Astrocyte of the spinal cord (primary cell): ENCODE measurements at places on chromosomes 7 and 10.

DNA sequence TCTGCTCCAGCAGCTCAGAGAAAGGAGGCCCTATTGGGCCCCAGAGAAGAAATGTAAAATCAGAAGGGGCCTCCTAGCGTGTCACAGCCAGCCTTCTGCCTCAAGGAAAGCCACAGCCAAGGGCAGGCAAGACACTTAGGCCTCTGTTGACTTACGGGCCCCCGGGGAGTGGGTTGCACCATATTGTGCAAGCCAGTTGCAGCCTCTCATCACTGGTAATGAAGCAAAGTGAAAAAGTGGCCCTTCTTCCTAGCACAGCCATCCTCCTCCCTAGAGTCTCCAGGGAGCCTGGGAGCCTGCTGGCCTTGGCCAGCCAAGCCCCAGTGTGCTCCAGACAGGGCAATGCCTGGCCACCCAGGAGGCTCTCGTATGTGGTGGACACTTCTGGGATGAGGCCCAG is 56.2 kb upstream of the GDF10 start:
- no peak for DNase-seq

DNA sequence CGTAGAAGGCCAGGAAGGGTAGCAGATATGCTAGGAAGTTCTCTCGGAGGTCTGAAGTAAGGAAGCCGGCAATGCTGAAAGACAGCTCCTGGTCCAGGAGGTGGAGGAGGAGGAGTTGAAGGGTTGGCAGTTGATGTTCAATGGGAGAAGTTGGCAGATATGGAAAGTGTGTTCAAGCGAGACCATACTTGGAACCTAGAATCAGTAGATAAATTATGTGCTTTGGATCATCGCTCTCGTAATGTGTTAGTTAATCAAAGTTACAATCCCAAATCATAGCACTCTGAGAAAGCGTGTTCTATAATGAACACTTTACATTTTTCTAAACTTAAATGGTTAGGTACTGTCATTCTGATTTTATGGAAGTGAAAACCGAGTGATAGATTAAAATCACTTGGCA is 152.9 kb downstream of the CELF2 start:
- DNase-seq = no peak

- DNase-seq = no peak
These were observed 867.3 kb upstream of the AUTS2 start for GRCh38 chr7:68730964-68731363.

DNA sequence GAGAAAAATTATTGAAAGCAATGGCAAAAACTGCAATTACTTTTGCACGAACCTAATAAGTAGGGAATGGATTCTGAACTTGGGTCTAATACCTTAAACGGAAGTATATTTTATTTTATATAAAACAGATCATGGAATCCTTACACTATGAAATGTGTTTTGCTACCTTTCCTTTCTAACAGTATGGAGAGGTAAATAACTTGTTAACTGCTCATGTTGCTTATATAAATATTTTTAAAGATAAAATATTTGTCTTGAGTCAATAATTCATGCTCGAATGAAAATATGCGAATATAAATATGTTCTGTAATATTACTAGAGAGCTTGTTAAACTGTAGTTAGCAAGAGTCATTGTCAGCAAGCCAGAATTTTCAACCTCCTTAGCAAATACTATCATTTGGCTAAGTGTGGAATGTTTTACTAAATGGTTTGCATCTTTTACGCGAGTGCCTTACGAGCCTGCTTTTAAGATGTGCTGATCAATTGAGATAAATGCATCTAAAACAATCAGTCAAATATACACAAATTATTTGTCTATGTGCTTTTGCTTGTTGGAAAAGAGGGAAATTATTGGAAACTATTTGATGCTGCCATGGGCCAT is 5.9 kb downstream of the GNAT3 start:
- no peak for DNase-seq

- no peak for DNase-seq
These were observed 165.4 kb upstream of the LRGUK start for GRCh38 chr7:133961724-133962123.

- no peak for DNase-seq
These were observed 6.0 kb downstream of the ADD3 start for GRCh38 chr10:110013630-110014293.

GRCh38 chr7:101538596-101539459 is 90.3 kb downstream of the MYL10 start:
- DNase-seq = peak; percentile 34

DNA sequence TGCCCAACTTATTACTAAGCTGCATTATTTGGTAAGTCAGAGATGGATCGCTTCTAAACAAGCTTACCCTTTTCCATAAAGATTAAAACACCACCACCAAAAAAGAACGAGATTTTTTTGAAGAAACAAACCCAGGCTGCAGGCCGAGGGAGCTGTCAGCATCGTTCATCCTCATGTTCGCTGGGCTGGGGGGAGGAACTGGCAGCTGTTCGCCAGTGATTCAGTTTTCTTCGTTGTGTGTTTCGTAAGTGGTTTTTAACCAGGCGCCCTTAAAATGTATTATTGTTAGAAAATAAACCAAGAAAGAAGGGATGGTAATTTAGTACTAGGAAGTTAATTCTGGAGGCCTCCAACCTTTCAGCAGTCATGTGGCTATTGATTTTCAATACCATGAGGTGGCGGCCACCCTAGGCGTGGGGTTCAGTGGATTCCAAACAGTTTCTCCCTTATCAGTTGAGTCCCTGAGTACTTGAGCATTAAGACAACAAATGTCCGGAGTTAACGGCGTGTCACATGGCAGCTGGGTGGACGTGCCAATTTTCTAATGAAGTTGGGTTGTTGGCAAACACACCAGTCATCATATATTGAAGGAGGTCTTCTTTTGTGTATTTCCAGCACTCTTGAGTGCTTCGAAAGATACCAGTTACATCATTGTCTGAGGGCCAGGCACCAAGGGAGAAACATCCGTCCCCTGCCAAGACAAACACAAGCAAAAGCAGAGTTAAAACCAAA is 173.2 kb downstream of the EBF3 start:
- DNase-seq = no peak

DNA sequence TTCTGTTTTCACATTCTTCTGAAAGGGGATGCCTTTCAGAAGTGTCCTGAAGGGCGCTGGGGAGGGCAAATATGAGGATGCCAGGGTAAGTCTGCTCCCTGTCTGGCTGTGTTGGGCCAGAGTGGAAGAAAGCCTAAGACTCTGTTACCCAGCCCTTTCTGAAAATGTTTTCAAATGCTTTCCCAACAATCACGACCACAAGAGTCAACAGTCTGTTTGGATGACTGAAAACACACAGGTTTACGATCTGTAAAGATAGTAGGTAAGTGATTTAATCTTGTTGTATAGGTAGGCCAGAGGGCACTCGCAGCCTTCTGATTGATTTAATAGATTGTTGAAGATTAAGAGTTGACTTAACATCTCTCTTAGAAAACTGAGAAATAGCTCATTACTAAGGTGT is 13.2 kb downstream of the SGPL1 start:
- DNase-seq = no peak

GRCh38 chr10:67225226-67225625 is 299.4 kb downstream of the LRRTM3 start:
- no peak for DNase-seq

DNA sequence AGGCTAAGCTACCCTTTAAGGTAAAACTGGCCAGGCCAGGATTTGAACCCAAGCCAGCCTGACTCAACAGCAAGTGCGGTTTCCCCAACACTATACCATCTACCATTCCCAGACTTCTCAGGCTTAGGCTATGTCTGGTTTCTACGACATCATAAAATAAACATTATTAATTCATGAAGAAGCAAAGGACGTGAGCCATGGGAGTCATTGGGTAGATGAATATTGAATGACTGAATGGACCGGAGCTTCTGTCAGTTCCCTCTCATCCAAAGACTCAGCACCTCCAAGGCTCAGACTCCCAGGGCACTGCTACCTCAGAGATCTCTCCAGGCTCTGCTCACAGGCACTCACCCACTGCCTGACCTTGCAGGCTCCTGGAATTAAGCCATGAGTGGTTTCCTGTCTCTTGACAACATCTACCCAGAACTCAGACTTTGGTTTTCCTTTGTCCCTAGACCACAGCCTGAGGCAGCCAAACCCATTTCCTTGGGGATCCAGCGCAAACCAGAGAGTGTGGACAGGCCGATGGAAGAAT is 64.6 kb upstream of the STEAP1B start:
- DNase-seq = peak; percentile 94

DNA sequence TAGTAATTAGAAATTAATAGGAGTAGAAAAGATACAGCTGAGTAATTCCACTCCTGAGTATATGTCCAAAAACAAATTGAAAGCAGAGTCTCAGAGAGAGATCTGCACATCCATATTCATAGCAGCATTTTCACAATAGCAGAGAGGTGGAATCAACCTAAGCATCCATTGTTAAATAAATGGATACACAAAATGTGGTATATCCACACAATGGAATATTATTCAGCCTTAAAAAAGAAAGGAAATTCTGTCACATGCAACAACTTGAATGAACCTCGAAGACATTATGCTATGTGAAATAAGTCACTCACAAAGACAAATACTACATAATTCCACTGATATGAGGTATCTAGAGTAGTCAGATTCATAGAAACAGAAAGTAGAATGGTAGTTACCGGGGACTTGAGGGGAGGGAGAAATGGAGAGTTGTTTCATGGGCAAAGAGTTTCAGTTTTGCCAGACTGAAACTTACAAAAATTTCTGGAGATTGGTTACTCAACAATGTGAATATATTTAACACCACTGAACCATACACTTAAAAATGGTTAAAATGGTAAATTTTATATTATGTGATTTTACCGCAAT is 18.4 kb downstream of the VTI1A start:
- DNase-seq = no peak

GRCh38 chr10:32982293-32982709 is 24.3 kb upstream of the ITGB1 start:
- DNase-seq = peak; percentile 93

DNA sequence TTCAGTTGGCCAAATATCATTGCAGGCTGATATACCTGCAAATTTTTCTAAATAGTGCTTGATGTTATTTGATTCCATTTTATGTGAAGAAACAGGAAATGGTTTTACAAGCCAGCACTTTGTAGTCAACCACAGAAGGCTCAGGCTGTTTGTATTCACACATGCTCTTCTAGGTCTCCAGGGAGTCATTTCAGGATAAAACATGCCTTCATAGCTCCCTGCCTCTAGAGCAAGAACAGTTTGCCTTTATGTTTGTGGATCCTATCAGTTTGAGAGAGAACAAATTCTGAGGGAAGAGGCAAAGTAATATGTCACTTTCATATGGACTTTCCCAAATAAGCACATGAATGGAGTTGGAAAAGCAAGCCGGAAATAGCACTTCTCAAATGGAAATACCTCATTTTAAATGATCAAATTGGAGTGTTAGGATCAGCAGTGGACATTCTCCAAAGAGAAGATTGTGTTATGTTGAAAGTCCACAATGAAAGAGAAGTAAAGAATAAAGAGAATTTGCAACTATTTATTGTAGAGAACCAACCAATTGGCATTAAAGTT is 277.6 kb downstream of the KCND2 start:
- peak; percentile 63 for DNase-seq
